ENCODE measurements at places on chromosomes 16 and 17.

DNA sequence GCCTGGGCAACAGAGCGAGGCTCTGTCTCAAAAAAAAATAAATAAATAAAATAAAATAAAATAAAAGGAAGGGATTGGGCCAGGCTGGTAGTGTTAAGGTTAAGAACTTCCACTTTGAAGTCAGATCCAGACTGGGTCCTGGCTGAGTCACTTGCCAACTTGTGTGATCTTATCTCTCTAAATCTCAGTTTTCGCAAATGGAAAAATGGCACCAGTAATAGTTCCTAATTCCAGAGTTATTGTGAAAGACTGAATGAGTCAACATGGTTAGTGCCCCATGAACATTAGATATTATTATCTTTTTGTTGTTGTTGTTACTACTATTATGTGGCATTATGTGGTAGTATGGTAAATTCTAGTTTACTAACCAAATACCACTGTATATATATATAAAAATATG lies 188.0 kb upstream of the AXIN2 start:
- no peaks in the 10 kb centered on the region for H3K36me3 ChIP-seq
- H3K4me1 ChIP-seq, result no peaks in the 10 kb centered on the region
- H3K27ac ChIP-seq, result no peak overlapping the region
- H3K4me3 ChIP-seq, result no peak overlapping the region

GRCh38 chr17:10556301-10557005 lies 7.0 kb upstream of the MYH2 start:
- H3K4me3 ChIP-seq, result no peak overlapping the region
- H3K36me3 ChIP-seq, result no peaks in the 10 kb centered on the region
- H3K4me1 ChIP-seq, result no peaks in the 10 kb centered on the region

- no peaks in the 10 kb centered on the region for H3K27me3 ChIP-seq
- DNase-seq, result no peak
- H3K4me1 ChIP-seq, result no peaks in the 10 kb centered on the region
- no peak overlapping the region for H3K4me3 ChIP-seq
- peaks cover 10% of the 10 kb centered on the region for H3K36me3 ChIP-seq
- H3K27ac ChIP-seq, result no peak overlapping the region
These were observed 11.2 kb downstream of the IRF8 start for GRCh38 chr16:85909932-85910853.

GRCh38 chr16:2085669-2086068 lies 37.9 kb downstream of the TSC2 start:
- H3K36me3 ChIP-seq, result no peaks in the 10 kb centered on the region
- H3K4me1 ChIP-seq, result peaks cover 6% of the 10 kb centered on the region
- no peak overlapping the region for H3K27ac ChIP-seq
- H3K27me3 ChIP-seq, result no peaks in the 10 kb centered on the region

- H3K27me3 ChIP-seq, result no peaks in the 10 kb centered on the region
- no peaks in the 10 kb centered on the region for H3K36me3 ChIP-seq
- H3K4me1 ChIP-seq, result peaks cover 11% of the 10 kb centered on the region
- H3K4me3 ChIP-seq, result no peak overlapping the region
These were observed 2.5 kb downstream of the DCAKD start for GRCh38 chr17:45048795-45049563.

GRCh38 chr17:1931844-1932579 lies 93.1 kb downstream of the RTN4RL1 start:
- H3K4me1 ChIP-seq, result peaks cover 5% of the 10 kb centered on the region
- H3K4me3 ChIP-seq, result no peak overlapping the region
- H3K36me3 ChIP-seq, result no peaks in the 10 kb centered on the region
- peak; percentile 55 for DNase-seq

GRCh38 chr17:77240976-77241375 lies 100.2 kb downstream of the SEC14L1 start:
- H3K27ac ChIP-seq, result no peak overlapping the region
- H3K36me3 ChIP-seq, result no peaks in the 10 kb centered on the region
- no peak overlapping the region for H3K4me3 ChIP-seq
- H3K27me3 ChIP-seq, result no peaks in the 10 kb centered on the region
- no peaks in the 10 kb centered on the region for H3K4me1 ChIP-seq
- DNase-seq, result no peak

Measured in Caco-2 (cell line).